ENCODE measurements at places on chromosomes 2 and 18.

DNA sequence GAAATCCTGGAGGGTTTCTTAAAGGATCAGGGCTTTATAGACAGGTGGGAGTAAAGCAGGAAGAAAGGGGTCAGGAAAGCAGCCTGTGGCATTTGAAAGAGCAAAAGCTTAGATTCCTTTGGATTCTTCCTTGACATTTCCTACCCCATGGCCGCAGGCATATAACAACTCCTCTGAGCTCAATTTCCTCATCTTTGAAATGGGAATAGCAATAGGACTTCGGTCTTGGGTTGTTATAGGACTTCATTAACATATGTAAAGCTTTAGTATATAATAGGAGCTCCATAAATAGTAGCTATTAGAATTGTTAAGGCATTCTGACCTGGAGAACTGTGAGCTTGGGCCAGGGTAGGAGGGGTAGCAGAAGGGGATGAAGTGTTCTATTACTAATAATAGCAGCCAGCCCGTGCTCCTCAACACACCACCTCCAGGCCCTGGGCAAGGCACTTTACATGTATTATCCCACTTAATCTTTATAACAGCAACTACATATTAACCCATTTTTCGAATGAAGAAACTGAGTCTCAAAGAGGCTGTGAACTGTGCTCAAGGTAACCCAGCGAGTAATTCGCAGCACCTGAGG, 10.6 kb downstream of the ZFP36L2 start:
- no peak for DNase-seq

GRCh38 chr18:9757827-9758621, 49.9 kb downstream of the RAB31 start:
- no peak for DNase-seq

DNA sequence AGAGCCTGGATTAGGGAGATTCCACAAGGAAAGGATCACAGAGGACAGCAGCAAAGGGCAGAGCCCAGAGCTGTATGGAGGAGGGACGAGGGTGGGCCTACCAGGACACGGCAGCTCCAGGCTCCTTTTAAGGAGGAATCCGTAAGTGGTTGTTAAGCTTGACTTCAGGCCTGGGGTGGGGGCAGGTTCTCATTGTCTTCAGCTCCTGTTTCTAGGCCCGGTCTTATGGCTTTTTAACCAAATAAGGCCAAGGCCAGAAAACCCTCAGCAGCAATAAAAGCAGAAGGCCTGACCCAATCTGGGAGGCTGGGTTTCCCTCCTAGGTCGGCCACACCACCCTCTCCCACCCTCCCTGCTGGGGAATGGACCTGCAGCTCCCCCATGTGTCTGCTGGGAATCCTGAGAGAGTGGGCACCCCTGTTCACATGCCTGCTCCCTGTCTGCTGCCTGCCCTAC, 111.2 kb downstream of the PLB1 start:
- no peak for DNase-seq

GRCh38 chr2:62410926-62411456, 95.0 kb downstream of the TMEM17 start:
- no peak for DNase-seq

GRCh38 chr18:59012815-59013705, 126.6 kb upstream of the SEC11C start:
- DNase-seq: no peak

GRCh38 chr2:170887496-170887895, 41.6 kb upstream of the GORASP2 start:
- DNase-seq: no peak

DNA sequence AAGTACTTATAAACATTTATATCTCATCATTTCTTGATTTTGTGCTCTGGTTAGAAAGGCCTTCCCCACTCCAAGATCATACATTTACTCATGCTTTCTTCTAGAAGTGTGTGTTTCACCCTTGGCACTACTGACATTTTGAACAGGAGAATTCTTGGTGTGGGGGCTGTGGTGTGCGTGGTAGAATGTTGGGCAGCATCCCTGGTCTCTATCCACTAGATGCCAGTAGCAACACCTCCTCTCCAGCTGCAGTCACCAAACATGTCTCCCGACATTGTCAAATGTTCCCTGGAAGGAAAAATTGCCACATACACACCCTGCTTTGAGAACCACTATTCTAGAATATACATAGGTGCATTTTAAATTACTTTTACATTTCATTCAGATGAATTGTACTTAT, 8.7 kb upstream of the TGIF1 start:
- no peak for DNase-seq
